ENCODE measurements at places on chromosomes 16 and 17. TPM values are rescaled to one million over a fixed set of nuclear protein-coding genes. Genes with fewer than 3 reads are reported as not detected.

DNA sequence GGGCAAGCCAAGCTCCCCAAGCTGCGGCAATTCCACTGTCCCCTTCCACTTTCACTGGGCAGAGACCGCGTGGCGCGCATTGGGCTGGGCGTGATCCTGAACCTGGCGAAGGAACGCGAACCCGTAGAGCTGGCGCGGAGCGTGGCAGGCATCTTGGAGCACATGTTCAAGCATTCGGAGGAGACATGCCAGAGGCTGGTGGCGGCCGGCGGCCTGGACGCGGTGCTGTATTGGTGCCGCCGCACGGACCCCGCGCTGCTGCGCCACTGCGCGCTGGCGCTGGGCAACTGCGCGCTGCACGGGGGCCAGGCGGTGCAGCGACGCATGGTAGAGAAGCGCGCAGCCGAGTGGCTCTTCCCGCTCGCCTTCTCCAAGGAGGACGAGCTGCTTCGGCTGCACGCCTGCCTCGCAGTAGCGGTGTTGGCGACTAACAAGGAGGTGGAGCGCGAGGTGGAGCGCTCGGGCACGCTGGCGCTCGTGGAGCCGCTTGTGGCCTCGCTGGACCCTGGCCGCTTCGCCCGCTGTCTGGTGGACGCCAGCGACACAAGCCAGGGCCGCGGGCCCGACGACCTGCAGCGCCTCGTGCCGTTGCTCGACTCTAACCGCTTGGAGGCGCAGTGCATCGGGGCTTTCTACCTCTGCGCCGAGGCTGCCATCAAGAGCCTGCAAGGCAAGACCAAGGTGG lies 9.8 kb downstream of the SARM1 start:
- peaks cover 9% of the 10 kb centered on the region for H3K4me1 ChIP-seq
- DNase-seq, result no peak
- no peak overlapping the region for H3K27ac ChIP-seq

DNA sequence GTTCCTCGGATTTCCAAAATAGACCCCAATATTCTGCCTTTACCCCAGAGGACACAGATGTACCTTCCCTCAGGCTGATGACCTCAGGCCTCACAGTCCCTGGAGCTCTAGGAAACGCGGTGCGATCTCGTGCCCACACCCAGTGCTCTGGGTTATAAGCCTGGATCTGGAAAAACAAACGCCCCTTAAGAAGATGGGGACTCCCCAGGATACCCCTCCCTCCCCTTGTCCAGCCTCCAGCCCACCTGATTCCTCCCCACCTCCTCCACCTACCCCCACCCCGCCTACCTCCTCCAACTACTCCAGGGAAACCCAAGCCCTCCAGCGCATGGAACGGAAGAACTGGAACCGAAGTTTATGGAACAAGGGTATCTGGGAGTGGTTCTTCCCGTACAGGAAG lies 19.1 kb downstream of the PRR11 start:
- H3K4me3 ChIP-seq, result no peak overlapping the region
- H3K4me1 ChIP-seq, result no peaks in the 10 kb centered on the region
- DNase-seq, result no peak
- no peaks in the 10 kb centered on the region for H3K36me3 ChIP-seq
- H3K27me3 ChIP-seq, result no peaks in the 10 kb centered on the region
- no peak overlapping the region for H3K27ac ChIP-seq

GRCh38 chr17:9271989-9272388 lies 250.7 kb downstream of the NTN1 start:
- no peak overlapping the region for H3K4me3 ChIP-seq
- no peaks in the 10 kb centered on the region for H3K36me3 ChIP-seq
- no peaks in the 10 kb centered on the region for H3K4me1 ChIP-seq
- no peak overlapping the region for H3K27ac ChIP-seq
- no peaks in the 10 kb centered on the region for H3K27me3 ChIP-seq

DNA sequence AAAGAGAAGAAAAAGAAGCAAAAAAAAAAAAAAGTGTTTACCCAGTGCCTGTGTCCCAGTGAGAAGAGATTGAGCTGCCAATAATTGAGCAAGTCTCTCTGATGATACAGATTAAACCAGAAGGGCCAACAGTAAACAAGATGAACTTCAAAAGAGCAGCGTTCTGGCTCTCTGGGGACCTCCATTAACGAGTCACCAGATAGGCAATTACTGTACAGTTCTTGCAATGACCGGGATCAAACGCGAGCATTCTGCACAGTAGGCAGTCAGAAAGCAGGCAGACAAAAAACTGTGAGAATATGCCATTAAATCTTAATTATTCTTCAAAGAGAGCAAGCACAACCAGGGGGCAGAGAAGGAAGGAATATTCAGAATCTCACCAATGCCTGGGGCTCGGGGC lies 626.1 kb downstream of the TMEM114 start:
- H3K27me3 ChIP-seq, result no peaks in the 10 kb centered on the region
- no peaks in the 10 kb centered on the region for H3K4me1 ChIP-seq
- DNase-seq, result no peak
- no peak overlapping the region for H3K27ac ChIP-seq
- H3K36me3 ChIP-seq, result no peaks in the 10 kb centered on the region
- H3K4me3 ChIP-seq, result no peak overlapping the region

- DNase-seq, result no peak
- H3K4me1 ChIP-seq, result no peaks in the 10 kb centered on the region
Observed at GRCh38 chr17:56309897-56310296, 156.6 kb downstream of the ANKFN1 start.

GRCh38 chr16:46573008-46573833 lies 48.0 kb downstream of the SHCBP1 start:
- no peak overlapping the region for H3K4me3 ChIP-seq
- H3K4me1 ChIP-seq, result no peaks in the 10 kb centered on the region
- no peaks in the 10 kb centered on the region for H3K27me3 ChIP-seq
- no peaks in the 10 kb centered on the region for H3K36me3 ChIP-seq
- no peak overlapping the region for H3K27ac ChIP-seq

DNA sequence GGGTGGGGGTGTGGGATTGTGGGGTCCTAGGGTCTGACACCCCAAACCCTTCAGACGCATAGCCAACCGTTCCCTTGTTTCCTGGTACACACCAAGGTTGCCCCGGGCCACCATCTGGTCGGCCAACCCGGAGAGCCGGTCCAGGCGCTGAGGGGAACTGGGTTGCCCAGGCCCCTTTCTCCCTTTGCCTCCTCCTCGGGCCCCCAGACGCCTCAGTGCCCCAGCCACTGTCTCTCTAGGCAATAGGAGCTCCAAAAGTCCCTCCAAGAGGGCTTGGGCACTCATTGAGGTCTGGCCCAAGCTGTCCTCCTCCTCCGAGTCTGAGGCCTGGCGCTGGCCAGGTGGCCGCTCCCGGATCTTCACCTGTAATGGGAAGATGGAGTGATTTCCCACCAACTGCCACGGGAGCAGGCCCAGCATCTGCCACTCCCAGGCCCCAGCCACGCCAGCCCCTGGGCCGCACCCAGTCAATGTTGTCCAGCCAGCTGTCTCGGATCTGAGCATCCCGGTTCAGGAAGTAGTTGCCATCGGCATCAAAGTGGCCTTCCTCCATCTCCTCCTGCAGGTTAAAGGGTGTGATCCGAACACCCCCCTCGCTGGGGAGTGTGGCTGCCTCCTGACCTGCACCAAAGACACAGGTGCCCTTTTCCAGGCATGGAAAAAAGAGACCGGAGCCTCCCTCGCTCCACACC lies 1.5 kb downstream of the CD2BP2 start:
- H3K4me3 ChIP-seq, result peak overlapping the region; percentile 68
- no peaks in the 10 kb centered on the region for H3K27me3 ChIP-seq

- peaks cover 14% of the 10 kb centered on the region for H3K4me1 ChIP-seq
- H3K27me3 ChIP-seq, result no peaks in the 10 kb centered on the region
- no peak overlapping the region for H3K27ac ChIP-seq
- DNase-seq, result no peak
- H3K36me3 ChIP-seq, result peaks cover 21% of the 10 kb centered on the region
Observed at GRCh38 chr17:19321481-19322128, 40.9 kb downstream of the B9D1 start.

GRCh38 chr16:66278604-66279262 lies 87.8 kb upstream of the CDH5 start:
- H3K4me1 ChIP-seq, result no peaks in the 10 kb centered on the region
- H3K27me3 ChIP-seq, result no peaks in the 10 kb centered on the region
- DNase-seq, result no peak

- no peaks in the 10 kb centered on the region for H3K36me3 ChIP-seq
- no peak overlapping the region for H3K27ac ChIP-seq
- H3K4me1 ChIP-seq, result no peaks in the 10 kb centered on the region
- no peak overlapping the region for H3K4me3 ChIP-seq
- DNase-seq, result no peak
- H3K27me3 ChIP-seq, result no peaks in the 10 kb centered on the region
Observed at GRCh38 chr16:52837251-52837650, 215.4 kb downstream of the CHD9NB start.

DNA sequence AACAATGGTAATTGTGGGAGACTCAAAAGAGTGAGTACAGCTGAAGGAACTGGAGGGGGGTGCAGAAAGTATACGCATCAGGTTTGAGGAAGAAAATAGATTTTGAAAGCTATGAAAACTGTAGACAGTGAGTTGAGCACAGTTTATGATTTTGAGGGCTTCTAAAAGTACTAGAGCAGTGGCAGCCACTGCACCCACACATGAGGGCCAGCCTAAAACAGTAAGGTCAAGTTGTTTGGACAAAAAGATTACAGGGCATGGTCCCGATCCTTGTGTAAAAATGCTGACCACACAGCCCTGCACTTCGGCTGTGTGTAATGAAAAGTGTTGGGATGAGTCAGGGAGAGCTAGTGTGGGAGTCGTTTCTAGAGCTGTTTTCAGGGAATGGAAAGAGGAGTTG lies 2282.1 kb downstream of the TP53TG3F start:
- no peak for DNase-seq
- no peaks in the 10 kb centered on the region for H3K4me1 ChIP-seq
- no peaks in the 10 kb centered on the region for H3K27me3 ChIP-seq

GRCh38 chr17:55959756-55960155 lies 193.5 kb upstream of the ANKFN1 start:
- H3K27ac ChIP-seq, result no peak overlapping the region
- no peaks in the 10 kb centered on the region for H3K27me3 ChIP-seq
- no peaks in the 10 kb centered on the region for H3K36me3 ChIP-seq
- H3K4me3 ChIP-seq, result no peak overlapping the region

DNA sequence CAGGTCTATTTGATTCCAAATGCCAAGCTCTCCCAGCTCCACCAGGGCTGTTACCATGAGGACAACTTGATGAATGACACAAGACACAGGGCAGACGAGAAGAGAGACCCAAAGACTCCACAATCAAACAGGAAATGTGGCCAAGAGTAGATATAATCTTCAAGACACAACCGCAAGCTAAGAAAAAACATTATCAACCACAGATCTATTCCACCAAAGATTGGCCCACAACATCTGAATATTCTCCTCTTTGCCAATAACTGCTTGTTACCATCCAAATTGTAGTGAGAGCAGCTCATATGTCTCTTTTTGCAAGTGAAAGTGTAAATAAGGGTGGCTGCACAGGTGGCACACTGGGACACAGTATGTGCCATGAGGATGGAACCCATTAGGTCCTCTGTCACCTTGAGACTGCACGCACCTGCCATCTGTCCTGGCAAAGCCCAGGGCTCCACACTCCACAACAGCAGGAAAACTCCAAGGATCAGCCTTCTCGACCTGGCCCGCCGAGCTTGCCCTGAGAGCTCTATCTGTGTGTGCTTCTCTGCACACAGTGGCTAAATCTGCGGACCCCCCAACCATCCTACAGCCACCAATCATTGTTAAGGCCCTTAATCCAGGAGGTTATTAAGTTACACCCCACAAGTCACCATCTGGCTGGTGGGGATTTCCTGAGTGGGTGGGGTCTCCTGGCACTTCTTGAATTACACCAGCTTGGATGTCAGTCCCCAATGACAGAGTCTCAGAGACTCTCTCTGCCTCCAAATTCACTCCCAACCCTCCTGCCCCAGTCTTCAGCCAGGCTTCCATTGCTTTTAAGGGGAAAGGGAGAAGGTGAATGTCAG lies 50.5 kb downstream of the DYNLRB2 start:
- H3K27me3 ChIP-seq, result no peaks in the 10 kb centered on the region
- H3K36me3 ChIP-seq, result no peaks in the 10 kb centered on the region
- H3K4me3 ChIP-seq, result no peak overlapping the region

DNA sequence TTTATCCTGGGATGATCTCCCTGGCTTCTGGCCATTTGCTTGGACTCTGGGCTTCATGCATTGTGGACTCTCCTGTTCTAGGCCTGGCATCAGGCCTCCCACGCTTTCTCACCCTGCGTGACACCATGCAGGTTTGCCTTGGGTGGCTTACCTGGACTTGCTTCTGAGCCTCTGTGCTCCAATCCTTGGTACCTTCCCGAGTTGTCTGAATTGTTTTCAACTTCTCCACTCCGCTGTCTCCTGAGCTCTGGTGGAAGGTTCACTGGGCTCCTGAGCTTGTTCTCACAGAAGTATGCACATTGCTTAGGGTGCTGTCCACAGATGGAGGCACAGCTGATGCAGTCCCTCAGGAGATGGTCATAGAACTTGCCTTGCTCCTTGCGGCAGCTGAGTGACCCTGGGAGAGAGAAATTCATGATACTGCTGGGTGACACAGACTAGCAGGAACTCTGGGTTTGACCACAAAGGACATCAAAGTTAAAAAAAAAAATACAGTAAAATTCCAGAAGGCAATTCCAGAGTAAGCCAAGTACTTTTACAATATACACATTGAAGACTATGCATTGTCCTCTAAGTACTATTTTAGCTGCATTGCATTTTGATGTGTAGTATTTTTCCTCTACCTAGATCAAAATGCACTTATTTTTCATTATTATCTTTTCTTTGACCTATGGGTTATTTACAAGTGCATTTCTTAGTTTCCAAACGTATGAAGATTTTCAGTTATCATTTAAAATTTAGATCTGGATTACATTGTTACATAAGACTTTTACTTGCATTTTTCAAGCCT lies 23.1 kb downstream of the TNFRSF13B start:
- no peak overlapping the region for H3K27ac ChIP-seq
- H3K36me3 ChIP-seq, result no peaks in the 10 kb centered on the region
- H3K4me1 ChIP-seq, result no peaks in the 10 kb centered on the region
- no peak overlapping the region for H3K4me3 ChIP-seq
- DNase-seq, result no peak

DNA sequence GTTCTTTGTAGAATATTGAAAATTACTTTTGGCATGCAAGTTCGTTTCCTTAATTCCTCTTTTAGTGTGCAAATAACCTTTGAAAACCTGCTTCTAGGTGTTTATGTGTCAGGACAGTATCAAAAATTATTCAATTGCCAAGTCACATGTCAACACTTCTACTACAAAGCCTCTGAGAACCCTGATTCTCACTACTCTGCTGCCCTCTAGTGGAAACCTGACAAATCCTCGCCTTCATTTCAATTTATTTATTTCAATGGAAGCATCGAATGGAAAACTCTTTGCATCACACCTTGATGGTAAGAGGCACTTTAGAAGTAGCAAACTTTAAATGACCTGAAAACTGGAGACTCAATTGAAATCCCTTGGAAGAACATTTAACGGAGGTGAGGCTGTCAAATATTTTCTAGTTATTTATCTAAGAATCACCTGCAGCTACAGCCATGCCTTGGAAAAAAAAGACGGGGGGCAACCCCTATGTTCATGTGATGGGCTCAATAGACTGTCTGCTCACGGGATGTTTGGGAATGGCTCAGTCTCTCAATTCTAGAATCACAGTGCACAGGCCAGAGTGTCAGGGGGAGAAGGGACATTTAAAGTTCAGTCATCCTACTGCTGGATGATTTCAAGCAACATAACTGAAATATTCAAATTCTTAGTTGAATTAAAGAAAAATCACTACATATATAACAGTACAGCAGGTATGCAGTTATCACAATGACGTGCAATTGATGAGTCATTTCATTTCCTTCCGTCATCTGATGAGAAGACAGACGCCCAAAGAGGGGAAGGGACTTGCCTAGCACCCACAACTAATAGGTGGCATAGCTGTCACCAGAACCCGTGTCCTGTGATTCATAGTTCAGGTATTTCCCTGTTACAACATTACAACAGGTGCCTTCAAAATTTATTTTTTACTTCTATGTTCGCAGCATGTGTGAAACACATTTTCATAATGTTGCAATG lies 563.9 kb downstream of the TOX3 start:
- H3K36me3 ChIP-seq, result no peaks in the 10 kb centered on the region
- DNase-seq, result peak; percentile 14
- no peaks in the 10 kb centered on the region for H3K4me1 ChIP-seq

Gene KRT16
- not detected for total RNA-seq

Gene ZNF629
- 19.2 TPM for total RNA-seq

Gene TEKT5
- total RNA-seq, result not detected

Gene FOXK2
- 34.1 TPM for total RNA-seq

All from heart left ventricle (tissue), 16 donors.